Dorsolateral prefrontal cortex (tissue), 122 donors: ENCODE measurements at places on chromosomes 2 and 18. TPM values are rescaled to one million over a fixed set of nuclear protein-coding genes. Genes with fewer than 3 reads are reported as not detected.

The PIEZO2 gene
- total RNA-seq = 42.5 TPM

The TLX2 gene
- 0.81 TPM for total RNA-seq

The ADGRF3 gene
- 1.3 TPM for total RNA-seq

The RIT2 gene
- 20.7 TPM for total RNA-seq
